ENCODE measurements at places on chromosomes 16 and 17.

DNA sequence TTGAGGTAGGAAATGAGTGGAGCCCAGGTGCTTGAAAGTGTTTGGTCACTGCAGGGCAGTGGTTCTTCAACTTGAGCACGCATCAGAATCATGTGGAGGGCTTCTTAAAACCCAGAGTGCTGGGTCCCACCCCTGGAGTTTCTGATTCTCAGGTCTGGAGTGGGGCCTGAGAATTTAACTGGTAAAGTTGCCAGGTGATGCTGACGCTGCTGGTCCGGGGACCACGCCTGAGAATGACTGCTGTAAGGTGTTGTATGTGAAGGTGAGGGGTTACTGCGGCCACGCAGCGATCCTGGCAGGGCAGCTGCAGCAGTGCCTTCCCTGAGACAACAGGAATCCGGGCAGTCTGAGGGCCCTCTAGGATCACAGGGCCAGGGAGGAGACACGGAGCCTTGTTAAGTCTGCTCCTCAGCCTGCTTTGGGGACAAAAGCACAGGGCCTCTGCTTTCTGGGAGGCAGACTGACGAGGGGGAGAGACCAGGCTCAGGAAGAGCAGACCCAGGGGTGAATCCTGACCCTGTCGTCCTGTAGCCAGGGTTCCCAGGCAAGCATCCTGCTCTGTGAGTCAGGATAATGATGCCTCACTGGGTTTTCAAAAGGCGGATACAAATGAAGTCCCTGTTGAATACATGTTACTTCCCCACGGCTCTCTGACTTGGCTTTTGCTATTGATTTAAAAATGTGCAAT lies 16.2 kb downstream of the CCDC42 start:
- no peak for DNase-seq

DNA sequence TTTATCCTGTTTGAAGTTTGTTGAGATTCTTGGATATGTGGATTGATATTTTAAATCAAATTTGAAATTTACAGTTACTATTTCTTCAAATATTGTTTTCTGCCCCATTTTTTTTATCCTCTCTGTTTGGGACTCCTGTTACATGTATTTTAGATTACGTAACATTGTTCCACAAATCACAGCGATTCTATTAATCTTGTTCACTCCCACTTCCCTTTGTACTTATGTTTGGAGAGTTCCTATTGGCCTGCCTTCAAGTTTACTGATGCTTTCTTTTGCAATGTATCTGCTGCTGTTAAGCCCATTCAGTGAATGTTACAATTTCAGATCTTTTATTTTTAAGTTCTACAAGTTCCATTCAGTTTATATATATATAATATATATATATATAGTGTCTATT lies 288.3 kb upstream of the TNRC6C start:
- no peak for DNase-seq

GRCh38 chr17:29149431-29150064 lies 30.6 kb downstream of the MYO18A start:
- DNase-seq, result peak; percentile 33

GRCh38 chr16:85354686-85355514 lies 242.6 kb upstream of the CIBAR2 start:
- no peak for DNase-seq

Data from COR-L47 (cell line).